ENCODE measurements at places on chromosomes 12 and 14.
A peak's percentile ranks its signal among the peaks of the same experiment; 100 is the strongest.

- DNase-seq, result no peak
Observed at GRCh38 chr14:22630486-22630885, 13.7 kb downstream of the OR6J1 start.

DNA sequence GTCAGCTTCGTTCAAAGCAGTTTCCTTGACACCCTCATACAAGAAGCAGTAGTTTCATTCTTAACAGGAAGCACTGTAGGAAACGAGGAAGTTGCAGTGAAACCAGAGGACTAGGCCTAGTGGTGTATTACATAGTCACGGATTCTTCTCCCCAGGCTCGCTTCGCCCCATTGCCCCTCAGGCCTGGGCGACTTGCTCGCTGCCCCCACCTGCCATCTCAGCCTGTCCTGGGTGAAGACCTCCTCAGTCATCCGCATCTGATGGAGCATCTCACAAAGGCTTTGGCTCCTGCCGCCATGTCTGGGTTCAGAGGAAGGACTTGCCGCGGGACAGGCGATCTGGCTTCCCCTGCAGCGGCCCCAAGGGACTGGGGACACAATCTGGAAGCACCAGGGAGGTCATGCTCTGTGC is 93.5 kb downstream of the LMNTD1 start:
- no peak for DNase-seq

DNA sequence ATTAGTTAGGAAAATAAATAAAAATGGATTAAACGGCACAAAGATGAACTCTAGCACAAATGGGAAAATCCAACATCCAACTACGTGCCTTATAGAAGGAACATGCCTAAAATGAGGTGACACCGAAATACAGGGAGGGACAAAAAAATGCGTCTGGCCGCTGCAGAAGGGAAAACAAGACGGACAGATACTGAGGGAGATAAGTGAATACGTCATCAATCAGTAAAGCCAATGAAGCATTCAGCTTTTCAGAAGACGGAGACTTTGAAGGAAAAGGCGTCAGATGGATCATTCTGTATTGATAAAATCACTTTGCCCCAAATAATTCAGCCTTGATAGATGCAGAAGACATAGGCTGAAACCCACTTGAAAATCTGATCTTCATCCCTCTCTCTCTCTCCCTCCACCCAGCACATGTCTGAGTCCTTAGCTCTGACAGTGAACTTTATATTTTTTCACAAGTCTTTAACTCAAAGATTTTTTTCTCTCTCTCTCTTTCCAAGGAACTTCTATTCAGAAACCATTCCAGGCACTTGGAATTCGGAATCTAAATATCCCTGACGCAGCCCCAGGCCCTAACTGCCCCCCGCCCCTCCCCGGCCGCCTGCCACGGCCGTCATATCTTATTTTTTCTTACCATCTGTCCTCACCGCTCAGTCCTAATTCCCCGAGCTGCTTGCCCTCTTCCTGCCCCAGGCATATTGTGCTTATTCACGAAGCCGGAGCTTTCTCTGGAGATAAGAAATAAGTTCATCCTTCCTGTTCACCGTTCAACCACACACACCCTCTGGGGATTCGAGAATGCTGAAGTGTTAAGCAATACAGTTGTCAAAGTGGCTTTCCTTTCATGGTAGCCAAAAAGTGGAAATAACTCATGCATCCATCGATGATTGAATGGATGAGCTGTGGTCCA is 35.5 kb upstream of the RFLNA start:
- DNase-seq, result no peak

DNA sequence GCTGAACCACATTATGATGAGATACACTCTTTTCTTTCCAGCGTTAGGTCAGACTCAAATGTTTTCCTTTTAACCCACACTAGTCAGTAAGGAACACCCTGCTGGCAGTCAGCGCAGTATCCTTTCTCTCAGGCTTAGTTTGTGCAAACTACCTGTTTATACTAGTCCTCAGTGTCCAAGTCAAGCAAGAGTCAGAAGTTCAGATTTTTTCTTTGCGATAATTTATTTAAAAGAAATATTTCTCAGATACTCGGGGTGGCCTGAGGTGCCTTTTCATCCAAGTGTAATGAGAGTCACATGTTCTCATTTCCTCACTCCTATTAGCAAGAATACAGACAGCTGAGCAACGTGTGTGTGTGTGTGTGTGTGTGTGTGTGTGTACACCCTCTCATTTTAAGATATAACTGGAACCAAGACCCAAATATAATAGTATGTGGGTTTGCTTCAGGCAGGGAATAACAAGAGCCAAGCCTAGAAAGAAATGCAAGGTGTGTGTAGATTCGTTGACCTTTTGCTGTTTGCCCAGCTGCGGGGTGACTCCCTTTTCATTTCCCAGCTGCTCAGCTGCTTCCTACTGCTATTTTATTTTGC is 182.7 kb downstream of the KICS2 start:
- no peak for DNase-seq

DNA sequence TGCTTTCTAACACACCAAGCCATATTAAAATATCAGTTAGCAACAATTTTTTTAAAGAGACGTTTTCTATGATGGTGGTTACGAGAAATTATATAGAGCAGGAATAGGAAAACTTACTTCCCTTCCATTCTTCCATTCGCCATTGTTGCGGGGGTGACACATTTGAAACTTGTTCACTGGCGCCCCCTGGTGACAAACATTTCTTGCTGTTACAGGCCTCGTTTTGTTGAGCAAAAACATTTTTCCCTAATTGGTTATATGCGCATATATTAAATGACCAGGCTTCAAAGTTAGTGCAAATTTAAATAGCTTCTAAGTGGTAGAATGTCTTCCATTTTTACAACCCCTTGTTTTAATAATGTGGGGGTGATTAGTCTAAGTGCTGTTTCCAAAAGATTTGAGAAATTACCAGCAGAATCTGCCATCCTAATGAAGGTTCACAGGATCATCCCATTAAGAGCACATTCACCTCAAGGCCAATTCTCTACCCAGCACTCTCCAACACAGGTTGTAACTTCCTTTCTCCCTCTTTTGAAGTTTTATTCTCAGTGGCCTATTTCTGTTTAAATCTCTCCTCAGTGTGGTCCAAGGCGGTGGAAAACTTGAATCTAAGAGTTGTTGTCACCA is 1124.7 kb downstream of the FLRT2 start:
- DNase-seq, result peak; percentile 5

DNA sequence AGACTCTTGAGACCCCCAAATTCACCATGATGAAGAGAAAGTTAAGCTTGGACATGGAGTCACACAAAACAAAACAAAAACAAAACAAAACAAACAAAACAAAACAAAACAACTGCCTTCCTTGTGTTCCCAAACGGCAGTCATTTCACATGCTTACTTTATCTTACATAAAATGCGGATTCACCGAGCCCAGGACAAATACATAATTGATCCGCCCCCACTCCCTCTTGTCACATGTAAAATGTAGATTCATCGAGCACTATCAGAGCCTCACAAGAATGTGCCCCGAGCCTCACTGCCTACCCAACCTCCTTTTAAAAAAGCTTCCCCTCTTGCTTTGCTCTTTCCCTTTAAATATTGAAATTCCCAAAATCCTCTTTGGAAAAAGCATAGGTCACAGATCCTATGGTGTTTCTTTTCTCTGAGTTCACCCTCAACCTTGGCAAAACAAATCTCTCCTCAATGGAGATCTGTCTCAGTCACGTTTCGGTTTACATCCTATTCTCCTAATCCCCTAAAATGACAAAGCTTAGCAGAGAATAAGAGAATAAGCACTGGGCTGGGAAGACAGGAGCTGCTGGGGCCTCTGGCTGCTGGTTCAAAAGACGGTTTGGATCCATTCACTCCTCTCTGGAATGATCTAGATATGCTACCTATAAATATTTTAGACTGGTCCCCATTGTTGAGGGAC is 83.7 kb downstream of the NINJ2 start:
- DNase-seq, result no peak

DNA sequence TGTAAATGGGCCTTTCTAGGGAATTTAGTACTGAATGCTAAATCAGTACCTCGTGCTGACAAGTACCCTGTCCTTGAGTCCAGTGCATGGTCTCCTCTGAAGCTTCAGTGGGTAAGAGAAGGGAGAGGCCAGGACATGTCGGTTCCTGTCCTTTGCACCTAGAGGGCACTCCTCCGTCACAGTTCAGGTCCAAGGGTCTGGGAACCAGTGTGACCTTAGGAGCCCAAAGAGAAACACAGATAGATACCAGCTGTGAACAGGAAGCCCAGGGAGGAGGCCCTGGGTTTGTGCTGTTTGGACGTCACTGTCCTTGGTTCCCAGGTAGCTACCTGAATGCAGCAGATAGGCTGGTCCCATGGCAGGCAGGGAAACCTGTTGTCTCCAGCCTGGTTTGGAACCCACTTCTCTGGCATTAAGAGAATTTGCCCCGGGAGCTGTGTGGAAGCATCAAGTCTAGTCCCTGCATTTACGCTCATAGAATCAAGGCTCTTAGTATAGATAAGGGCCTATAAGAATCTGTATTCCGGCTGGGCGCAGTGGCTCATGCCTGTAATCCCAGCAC is 3.9 kb upstream of the FGF23 start:
- DNase-seq, result no peak

- DNase-seq, result no peak
Observed at GRCh38 chr14:55756557-55756956, 176.6 kb downstream of the KTN1 start.

DNA sequence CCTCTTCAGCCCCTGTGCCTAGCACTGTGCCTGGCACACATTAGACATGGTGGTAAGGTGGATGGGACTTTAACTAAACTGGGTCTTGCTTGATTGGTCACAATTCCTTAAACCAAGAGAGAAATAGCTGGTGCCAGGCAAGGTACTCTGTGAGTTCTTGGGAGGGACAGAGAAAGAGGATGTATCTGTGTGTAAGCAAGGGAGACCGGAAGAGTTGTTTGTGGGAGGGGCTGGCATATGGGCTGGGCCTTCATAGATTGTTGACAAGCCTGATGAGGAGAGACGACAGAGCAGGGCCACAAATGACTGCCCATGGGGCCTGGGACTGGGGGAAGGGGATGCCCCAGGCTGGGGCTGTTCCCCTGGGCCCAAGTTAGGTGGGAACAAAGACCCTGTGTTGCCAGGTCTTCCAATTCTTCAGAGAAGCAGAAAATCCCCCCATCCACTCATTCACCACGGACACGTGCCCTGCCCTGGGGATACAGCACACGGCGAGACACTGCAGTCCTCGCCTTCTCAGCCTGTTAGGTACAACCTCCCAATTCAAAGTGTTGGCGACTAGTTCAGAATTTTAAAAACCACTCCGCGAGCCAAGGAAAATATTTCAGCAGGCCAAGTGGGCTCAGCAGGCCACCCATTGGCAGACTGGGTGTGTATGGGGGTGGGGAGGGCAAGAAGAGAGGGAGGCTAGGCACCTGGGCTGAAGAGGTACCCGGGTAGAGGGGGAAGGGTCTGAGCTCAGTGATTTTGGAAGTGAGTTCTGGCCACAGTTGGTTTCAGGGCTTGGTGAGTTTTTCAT is 11.4 kb upstream of the CYP46A1 start:
- no peak for DNase-seq

- no peak for DNase-seq
Observed at GRCh38 chr12:72692338-72692737, 420.2 kb downstream of the TRHDE start.

GRCh38 chr12:119683413-119683812 is 15.5 kb downstream of the PRKAB1 start:
- no peak for DNase-seq

- DNase-seq, result no peak
Observed at GRCh38 chr12:106073179-106073578, 65.6 kb downstream of the NUAK1 start.

- no peak for DNase-seq
Observed at GRCh38 chr14:101853455-101854018, 92.0 kb downstream of the PPP2R5C start.

GRCh38 chr12:67667276-67668073 is 18.9 kb downstream of the DYRK2 start:
- no peak for DNase-seq

DNA sequence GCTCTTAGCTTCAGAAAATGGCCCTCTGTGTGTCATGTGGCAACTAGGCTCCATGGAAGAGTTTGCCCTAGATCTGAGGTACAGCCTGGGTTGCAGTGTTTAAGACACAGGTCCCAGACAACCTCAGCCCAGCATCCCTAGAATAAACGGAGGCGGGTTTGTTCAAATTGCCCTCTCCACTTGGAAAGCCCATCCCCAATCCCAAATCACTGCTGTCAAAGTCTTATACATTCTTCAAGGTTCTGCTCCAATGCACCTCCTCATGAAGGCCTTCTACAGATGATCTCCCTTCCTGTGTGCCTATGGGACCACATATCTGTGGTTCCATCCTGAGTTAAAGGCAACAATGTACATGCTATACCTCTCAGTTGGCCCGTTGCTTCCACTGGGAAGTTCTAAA is 289.8 kb downstream of the DPF3 start:
- DNase-seq, result no peak

DNA sequence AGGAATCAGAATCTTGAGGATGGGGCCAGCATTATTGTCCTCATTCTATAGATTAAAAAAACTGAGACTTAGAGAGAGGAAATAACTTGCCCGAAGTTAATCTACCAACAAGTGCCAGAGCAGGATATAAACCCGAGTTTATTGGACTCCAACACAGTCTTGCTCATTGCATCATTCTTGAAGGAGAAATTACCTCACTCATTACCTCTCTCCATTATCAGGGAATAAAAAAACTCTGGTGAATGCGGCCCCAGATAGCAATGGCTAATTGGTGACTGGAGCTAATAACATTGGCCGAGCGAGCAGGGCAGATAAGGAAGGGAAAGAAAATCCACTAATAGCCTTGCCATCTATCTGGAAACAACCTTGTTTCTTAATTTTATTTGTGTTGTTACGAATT is 24.7 kb upstream of the TMED10 start:
- DNase-seq, result no peak

- no peak for DNase-seq
Observed at GRCh38 chr12:79322905-79323304, 367.9 kb downstream of the PAWR start.

GRCh38 chr12:27552886-27553560 is 29.0 kb downstream of the PPFIBP1 start:
- DNase-seq, result no peak

GRCh38 chr12:5026342-5026938 is 17.2 kb upstream of the KCNA5 start:
- no peak for DNase-seq

- no peak for DNase-seq
Observed at GRCh38 chr12:77847680-77848431, 17.2 kb downstream of the NAV3 start.

GRCh38 chr12:66087365-66087943 is 43.1 kb downstream of the LLPH start:
- DNase-seq, result peak; percentile 31

GRCh38 chr12:64681200-64682052 is 71.1 kb downstream of the RASSF3 start:
- no peak for DNase-seq

DNA sequence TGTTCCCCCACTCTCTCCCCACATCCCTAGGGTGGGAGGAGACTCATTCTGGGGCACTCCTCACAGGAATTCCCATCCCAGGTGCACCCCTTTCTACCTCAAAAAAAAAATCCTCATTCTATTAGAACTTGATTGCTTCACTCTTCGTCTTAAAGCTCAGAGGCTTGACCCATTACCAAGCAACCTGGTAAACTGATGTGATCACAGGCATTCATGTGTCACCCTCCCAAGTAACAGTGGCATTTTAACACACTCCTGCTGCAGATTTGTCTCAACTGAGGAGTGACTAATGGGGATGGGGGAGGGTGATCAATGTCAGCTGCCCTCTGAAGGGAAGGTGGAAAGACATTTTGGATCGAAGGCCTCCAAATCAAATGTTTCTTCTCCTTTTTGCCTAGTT is 78.1 kb upstream of the PTHLH start:
- no peak for DNase-seq
